GM04503 (cell line): ENCODE measurements at places on chromosomes 7 and 10.

- DNase-seq: no peak
These were observed 35.3 kb downstream of the ANKIB1 start for GRCh38 chr7:92281031-92281430.

- DNase-seq: peak; percentile 37
These were observed 763.4 kb downstream of the KCNMA1 start for GRCh38 chr10:76874176-76874575.

GRCh38 chr7:15403315-15403714, 158.5 kb downstream of the AGMO start:
- DNase-seq: no peak

DNA sequence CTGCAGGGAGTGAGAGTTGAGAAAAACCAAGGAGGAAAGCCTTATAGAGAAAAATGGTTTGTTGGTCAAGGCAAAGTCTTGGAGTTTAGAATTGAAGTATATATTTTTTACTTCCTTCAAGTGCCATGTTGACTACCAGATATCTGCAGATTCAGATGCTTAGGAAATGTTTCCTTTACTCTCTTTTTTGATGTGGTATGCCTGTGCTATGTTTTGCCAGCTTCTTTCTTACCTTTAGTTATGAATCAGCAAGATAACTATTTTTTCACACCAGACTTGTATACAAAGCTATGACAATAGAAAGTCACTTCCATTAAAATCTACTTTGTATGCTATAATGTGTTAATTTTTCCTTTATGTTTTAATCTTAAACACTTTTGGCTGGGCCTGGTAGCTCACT, 3.6 kb downstream of the R3HCC1L start:
- DNase-seq: no peak

- no peak for DNase-seq
These were observed 40.8 kb downstream of the GNA12 start for GRCh38 chr7:2803342-2803692.

DNA sequence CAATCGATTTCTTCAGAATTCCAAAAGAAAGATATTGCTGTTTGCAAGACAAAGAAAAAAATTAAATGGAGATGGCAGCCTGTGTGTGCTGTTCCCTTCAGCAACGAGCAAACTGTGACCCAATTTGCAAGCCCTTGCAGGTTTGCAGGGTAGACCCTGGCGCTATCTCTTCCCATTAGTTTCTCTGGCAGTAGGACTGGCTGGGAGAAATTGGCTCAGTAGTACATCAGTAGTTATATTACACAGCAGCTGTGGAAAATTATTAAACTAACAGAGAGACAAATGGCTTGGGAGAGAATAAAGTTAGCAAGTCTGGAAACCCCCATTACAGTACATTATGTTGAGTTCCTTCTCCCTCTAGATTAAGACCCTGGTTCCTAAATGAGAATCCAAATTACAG, 116.4 kb upstream of the ITGB1 start:
- no peak for DNase-seq

GRCh38 chr7:138958391-138958956, 22.7 kb downstream of the KIAA1549 start:
- DNase-seq: no peak

DNA sequence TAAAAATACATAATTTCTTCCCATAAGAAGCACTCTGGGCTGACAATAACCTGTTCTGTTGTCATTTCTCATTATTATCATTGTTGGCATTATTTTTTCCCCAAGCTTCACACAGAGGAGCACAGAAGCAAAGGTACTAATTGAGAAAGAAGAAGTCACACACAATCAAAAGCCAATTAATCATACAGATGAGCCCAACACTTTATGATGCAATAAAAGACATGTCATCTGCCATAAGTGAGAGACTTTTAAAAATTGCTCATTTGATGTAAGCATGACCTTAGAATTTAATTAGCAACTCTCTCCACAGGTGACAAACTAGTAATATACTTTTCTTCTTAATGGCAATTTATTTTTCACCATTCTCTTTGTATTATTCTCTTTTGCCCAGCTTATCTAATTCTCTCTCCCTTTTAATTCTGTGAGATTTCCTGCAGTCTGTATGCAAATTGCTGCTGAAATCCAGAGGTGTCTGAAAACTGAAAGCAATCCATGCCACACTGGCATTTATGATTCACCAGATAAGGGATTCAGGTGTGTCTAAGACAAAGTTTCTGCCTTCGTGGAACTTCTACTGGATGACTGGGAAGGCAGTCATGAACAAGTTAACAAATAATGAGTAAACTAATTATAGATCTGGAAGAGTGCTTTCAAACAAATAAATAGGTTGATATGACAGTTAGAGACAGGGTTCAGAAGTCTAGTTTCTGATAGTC, 203.5 kb downstream of the CHCHD3 start:
- no peak for DNase-seq

GRCh38 chr10:93816123-93816747, 58.5 kb downstream of the LGI1 start:
- peak; percentile 30 for DNase-seq

DNA sequence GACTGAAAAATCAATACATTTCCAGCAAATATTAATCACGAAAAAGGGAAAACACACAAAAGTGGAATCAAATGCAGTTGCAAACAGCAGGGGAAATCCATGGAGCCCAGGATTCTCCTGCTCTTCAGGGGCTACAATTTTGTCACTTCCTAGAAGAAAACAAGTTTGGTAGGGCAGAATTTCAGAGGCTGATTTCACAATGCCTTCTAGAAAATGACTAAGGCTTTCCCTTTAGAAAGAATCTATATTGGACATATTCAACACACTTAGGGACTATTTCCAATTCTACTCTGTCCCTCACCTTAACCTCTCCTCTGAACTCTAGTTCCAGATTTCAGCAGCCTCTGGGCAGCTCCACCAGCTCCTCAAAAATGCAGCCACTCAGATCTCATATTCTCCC, 111.3 kb downstream of the HECTD2 start:
- DNase-seq: no peak

DNA sequence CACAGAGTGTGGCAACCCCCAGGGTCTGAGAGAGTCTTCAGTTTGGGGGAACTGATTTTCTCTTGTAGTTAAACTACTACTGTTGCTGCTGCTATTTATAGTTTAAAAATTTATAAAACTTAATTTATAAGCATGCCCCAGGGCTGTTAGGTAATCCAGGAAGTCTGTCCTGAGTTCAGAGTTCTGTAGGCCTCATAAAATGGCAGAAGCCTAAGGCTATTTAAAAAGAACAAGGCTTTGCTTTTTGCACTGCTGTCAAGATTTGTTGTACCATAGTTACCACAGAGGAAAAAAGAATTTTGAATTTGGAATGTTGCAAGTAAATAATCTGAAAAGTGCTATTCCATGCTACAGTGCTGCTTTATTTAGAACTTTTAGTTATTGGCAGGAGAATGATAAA, 66.1 kb downstream of the AGK start:
- no peak for DNase-seq

GRCh38 chr10:122632576-122632975, 67.1 kb downstream of the C10orf120 start:
- DNase-seq: no peak

GRCh38 chr7:106415433-106415832, 130.7 kb upstream of the NAMPT start:
- no peak for DNase-seq

DNA sequence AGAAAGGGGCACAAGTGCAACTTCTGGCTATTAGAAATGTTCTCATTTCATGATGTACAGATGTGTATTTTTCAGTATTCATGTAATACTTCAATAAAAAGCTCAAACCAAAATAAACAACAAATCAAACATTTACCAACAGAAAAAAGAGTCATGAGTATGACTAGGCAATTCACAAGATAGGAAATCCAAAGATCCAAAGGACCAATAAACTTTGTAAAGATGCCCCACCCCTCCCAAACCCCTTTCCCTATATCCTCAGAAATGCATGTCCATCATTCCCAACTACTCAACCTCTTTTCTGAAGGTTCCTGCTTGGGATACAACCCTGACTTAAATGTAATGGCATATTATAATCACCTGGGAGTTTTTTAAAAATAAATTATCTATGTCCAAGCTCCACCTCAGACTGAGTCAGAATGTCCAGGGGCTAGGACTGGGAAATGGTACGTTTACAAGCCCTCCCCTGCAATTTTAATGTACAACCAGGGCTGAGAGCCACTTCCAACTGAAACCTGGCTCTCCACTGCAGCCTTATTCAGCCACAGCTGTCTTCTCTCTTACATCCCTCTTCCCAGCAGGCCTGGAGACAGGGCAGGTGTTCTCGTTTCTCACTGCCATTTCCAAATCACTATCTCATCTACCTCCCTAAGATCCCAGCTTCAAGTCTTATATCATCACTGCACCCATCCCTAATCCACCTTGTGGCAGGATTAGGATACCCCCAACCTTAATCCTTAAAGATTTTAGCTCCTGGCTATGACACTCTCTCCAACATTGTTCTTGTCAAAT, 36.5 kb downstream of the COA1 start:
- DNase-seq: no peak

GRCh38 chr7:44769776-44770294, 21.2 kb downstream of the ZMIZ2 start:
- peak; percentile 36 for DNase-seq

- no peak for DNase-seq
These were observed 43.0 kb downstream of the TMEM130 start for GRCh38 chr7:98826811-98827231.

- peak; percentile 48 for DNase-seq
These were observed 67.4 kb downstream of the ZNF92 start for GRCh38 chr7:65441010-65441409.

DNA sequence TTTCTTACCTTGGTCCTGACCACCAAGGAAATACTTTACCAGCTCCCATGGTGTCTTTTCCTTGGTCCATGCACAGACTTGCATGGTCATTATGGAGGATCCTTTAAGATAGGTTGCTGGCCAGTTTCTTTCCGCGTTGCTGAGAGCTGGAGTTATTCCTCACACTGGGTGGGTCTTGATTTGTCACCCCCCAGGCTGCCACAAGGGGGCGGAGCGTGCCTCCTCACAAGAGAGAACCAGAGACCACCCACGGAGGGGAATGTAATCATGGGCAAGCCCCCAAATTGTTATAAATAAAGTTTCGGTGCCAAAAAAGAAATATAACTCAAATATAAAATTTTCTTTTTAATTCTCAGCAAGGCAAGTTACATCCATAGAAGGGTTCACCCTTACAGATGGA, 10.5 kb upstream of the TRIM24 start:
- no peak for DNase-seq

DNA sequence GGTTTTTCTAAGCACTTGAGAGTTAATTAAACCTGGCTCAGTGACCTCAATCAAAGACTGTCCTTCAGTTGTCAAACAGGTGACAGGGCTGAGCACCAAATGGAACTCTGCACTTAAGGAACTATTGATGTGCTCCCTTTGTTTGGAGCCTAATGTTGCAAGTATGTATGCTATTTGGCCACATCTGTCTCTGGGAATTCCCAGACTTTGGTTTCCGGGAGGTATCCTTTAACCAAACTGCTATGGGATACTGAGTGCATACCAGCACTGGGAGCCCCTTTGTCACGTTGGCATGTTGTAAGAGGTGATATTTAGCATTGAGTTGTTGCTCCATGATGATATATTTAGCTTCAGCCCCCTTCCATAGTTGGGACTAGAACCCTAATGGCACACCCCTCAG, 25.2 kb downstream of the ASZ1 start:
- DNase-seq: no peak

DNA sequence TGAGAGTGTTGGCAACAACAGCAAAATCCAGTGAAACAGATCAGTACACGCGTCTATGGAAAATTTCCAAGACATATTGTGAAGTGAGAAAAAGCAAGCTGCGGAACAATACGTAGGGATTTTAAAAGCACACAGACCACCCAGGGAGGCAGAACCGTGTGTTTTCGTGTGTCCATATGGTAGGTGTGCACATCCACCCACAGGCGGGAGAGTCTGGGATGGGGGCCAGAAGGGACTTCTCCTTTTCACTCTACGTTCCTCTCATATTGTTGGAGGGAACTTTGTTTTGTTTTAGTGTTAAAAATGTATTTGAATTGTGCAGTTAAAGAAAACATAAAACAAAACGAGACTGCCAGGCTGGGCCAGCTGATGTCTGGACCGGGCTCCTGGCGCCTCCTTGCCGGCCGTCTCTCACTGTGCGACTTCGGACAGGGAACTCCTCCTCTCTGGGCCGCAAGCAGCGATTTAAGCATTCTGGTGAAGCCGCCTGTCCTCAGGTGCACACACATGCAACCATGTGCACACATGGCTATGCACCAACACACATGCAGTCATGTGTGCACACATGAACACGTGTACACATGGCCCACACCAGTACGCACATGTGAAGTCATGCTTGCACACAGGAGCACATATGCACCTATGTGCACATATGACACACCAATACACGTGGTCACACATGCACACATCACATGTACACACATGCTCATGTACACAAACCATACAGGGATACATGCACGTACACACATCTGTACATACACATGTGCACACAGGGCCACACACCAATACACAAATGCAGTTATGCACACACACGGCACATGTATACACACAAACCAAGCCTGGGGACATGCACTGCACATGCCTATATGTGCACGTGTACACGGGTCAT, 141.1 kb downstream of the ELFN1 start:
- DNase-seq: no peak

- peak; percentile 16 for DNase-seq
These were observed 67.4 kb downstream of the PDGFA start for GRCh38 chr7:452226-452751.

- DNase-seq: no peak
These were observed 573.9 kb downstream of the TCERG1L start for GRCh38 chr10:130737621-130738020.

DNA sequence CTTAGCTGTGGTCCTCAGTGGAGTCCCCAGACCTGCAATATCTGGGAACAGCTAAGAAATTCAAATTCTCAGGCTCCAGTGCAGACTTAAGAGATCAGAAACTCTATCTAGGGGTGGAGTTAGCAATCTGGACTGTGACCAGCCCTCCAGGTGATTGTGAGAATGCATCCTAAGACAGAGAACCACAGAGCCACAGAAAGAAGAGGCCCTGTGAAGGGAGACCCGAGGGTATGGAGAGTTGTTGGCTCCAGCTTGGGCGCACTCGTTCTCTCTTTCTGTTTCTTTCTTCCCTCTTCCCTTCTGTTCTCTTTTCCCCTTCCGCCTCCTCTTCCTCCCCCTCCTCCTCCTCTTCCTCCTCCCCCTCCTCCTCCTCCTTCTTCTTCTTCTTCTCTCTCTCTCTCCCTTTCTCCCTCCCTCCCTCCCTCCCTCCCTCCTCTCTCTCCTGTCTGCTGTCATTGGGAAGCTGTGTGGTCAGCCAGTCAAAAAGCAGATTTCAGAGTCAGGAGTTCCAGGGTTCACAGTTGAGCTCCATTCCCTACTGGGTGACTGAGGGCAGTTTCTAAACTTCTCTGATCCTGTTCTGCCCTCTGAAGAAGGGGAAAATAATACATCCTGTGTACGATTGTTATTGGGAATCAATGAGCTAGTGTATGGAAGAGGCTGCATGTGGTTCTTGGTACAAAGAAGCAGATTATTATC, 62.1 kb upstream of the STEAP1B start:
- no peak for DNase-seq

- no peak for DNase-seq
These were observed 9.8 kb upstream of the FXYD4 start for GRCh38 chr10:43361547-43362190.

- DNase-seq: peak; percentile 77
These were observed 89.2 kb upstream of the MKLN1 start for GRCh38 chr7:131238347-131238931.
